ENCODE measurements at places on chromosomes 16 and 17.

DNA sequence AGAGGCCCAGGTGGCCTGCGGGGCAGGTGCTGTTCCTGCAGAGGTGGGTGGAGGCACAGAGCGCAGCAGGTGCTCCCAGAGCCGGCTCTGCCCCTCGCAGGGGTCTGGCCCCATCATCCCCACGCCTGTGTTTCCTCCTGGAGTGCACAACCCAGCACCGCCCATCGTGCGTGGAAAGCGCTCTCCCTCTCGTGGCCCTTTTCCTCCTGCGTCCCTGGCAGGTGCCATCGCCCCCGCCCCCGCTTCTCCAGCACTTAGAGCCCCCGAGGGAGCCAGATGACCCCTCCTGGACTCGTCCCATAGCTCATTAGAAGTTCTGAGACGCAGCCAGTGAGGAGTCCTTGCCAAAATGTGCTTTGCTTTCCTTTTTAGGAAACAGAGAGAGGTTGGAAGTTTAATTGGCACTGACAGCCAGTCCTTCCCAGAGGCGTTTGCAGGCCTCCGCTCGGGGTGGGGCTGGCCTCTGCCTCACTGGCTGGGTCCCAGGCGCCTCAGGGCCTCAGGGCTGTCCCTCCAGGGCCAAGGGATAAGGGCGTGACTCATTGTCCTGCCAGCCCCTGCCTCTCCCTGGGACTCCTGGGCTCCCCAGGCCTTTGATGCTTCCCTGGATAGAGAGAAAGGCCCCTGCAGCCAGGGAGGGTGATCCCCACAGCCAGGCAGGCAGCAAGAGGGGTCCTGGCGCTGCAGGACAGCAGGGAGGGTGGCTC lies 32.2 kb upstream of the CHMP6 start:
- no peak for DNase-seq

GRCh38 chr16:7013990-7014389 lies 318.7 kb upstream of the RBFOX1 start:
- DNase-seq: no peak

- no peak for DNase-seq
Observed at GRCh38 chr17:81153340-81153803, 11.9 kb upstream of the PVALEF start.

- no peak for DNase-seq
Observed at GRCh38 chr17:30134551-30134950, 17.9 kb downstream of the NSRP1 start.

- no peak for DNase-seq
Observed at GRCh38 chr17:10210151-10210574, 11.8 kb upstream of the GAS7 start.

DNA sequence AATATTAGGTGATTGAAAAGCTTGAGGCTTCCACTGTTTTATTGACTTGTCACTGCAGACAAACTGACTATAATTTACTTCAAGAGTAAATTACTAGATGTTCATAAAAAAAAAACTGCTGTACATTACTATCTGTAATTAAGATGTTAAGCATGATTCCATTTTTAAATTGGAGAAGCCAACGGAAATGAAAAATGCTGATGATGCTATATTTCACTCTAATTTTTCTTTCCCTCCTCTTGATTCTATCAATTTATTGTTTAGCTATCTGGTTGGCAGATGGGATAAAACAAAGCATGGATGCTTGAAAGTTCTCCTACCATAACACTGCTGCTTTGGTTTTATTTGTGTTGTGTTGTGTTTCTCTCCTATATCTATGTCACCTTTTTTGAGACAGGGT lies 41.0 kb downstream of the MAF start:
- no peak for DNase-seq
